ENCODE measurements at places on chromosomes 3 and 15.
A peak's percentile ranks its signal among the peaks of the same experiment; 100 is the strongest.

- peak; percentile 85 for DNase-seq
Observed at GRCh38 chr3:63960048-63960711, 48.0 kb upstream of the SCAANT1 start.

DNA sequence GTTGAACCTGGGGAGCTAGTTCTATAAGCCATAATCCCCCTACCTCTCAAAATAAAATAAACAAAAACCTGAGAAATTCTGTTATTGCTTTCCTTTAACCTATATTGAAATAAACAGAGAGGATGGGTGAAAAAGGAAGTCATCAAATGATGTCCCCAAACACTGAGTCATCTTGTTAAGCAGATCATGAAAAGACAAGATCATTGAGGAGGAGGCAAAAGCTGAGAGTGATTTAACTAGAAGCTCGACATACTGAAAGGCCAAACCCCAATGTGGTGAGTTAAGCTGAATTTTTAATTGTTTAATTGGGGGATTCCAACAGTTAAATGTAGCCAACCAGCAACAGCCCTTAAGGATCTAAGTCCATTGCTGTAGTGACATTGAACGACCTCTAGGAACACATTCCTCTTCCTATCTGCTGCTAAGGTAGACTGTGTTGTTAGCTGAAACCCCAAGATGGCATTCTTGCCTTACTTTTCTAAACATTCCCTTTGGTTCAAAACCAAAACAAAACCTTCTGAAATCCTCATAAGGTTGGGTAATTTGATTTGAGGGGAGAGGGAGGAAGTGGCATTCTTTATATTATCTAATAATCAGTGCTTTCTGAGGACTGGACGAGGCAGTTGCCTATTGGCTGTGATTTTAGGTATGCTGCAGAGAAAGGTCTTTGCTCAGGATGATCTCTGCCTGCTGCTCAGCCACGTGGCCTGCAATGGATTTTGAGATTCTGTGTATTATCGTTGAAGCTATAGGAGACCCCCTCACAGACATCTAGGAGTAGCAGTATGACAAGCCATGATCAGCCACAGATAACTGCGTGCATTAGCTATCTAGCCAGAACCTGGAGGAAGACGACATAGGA lies 62.7 kb upstream of the BNIP2 start:
- peak; percentile 20 for DNase-seq

DNA sequence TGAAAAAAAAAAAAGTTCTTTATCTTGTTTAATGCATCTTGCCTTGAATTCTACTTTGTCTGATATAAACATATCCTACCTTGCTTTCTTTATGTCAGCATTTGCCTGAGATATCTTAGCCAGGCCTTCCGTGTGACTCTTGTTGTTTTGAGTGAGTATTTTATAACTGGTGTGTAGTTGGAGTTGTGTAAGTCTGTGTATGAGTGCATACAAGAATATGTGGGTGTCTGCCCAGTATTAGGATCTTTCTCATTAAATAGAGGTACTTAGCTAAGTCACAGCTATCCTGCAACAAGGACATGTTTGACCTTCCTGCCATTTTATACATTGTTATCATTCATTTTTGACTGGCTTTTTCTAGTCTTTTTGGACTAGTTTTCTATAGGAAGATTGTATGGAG lies 22.5 kb upstream of the TSPAN3 start:
- DNase-seq, result no peak

DNA sequence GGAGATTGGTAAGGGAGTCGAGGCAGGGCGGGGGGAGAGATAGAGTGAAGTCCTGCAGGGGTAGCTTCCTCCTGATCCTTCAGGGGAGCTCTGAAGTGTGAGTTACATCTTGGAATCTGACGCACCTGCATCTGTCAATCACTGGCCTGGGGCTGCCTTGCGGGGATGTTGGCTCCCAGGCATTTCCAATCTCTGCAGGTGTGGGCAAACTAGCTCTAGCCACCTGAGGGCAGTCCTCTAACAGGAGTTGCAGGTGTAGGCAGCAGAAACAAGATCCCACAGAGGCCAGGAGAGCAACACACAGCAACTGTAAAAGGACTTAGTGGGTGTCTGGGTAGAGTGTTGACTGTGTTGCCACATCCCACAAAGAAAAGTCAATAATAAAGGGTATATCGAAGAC lies 63.6 kb downstream of the ZNF621 start:
- peak; percentile 17 for DNase-seq

DNA sequence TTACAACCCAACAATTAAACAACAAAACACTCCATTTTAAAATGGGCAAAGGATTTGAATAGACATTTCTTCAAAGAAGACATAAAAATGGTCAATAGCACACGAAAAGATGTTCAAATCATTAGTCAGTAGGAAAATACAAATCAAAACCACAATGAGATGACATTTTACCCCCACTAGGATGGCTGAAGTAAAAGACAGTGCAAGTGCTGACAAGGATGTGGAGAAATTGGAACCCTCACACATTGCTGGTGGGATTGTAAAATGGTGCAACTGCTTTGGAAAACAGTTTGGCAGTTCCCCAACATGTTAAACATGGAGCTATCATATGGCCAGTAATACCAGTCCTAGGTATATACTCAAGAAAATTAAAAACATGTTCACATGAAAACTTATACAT lies 11.6 kb downstream of the GALNT15 start:
- peak; percentile 36 for DNase-seq

GRCh38 chr3:107328069-107328468 lies 49.2 kb upstream of the CCDC54 start:
- no peak for DNase-seq

DNA sequence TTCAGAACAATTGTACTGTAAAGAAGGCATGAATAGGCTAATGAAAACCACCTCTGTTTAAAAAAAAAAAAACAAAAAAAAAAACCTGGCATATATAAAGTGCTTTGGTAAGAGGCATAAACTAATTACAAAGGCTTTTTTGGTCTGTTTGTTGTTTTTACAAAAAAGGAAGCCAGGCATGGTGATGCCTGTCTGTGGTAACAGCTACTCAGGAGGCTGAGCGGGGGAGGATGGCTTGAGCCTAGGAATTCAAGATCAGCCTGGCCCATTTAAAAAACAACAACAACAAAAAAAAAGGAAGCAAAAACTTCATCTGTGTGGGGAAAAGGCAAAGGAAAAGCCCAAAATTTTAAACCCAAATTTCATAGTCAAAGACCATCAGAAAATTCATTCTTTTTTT lies 47.0 kb downstream of the OSBPL10 start:
- DNase-seq, result peak; percentile 26

GRCh38 chr15:40232625-40233070 lies 6.2 kb upstream of the PAK6 start:
- no peak for DNase-seq

DNA sequence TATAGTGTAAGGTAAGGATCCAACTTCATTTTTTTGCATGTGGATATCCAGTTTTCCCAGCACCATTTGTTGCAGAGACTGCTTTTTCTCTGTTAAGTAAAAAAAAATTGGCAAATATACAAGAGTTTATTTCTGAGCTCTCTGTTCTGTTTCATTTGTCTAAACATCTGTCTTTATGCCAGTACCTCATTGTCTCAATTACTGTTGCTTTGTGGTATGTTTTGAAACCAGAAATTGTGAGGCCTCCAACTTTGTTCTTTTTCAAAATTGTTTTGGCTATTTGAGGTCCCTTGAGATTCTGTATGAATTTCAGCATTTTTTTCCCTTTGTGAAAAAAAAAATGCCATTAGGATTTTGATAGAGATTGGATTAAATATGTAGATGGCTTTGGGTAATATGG lies 150.5 kb downstream of the MINAR1 start:
- DNase-seq, result no peak

DNA sequence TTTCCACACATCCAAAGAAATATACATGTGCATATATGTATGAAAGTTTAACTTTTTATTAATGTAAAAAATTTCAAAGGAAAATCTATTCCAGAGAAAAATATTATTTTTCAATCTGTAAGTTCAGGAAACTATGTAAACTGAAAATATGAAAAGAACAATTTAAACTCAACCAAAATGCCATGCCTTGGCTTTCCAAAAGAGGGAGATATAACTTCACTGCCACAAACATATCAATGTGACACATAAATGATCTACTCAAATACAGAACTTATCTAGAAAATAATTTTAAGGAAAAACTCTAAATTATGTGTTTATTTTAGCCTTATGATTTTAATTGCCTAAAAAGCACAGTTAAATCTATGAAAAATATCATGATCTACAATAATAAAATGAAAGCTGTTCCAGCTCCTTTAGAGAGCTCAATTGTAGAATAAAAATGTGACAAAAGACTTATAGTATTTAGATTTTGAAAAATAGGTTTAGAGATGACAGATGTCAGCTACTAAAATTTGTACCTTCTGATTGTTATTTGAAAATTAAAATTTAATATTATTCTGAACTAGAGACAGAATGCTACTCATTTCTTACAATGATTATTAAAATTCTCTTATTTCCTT lies 94.8 kb downstream of the GBE1 start:
- DNase-seq, result peak; percentile 64
